Stimulated activated CD4-positive, alpha-beta T cell treated with anti-CD3 and anti-CD28 coated beads, Interleukin-12 subunit alpha, Interleukin-12 subunit beta, amount 100 ng/mL, for 48 hours (primary cell): ENCODE measurements at places on chromosomes 12 and 14.

- DNase-seq, result no peak
Measured at GRCh38 chr12:49779581-49779980, 38.2 kb downstream of the TMBIM6 start.

GRCh38 chr12:123741937-123742572 lies 20.0 kb upstream of the DNAH10 start:
- no peak for DNase-seq

- DNase-seq, result no peak
Measured at GRCh38 chr12:46387670-46388069, 15.1 kb upstream of the SLC38A2 start.

- no peak for DNase-seq
Measured at GRCh38 chr12:12086973-12087692, 16.4 kb downstream of the BCL2L14 start.
